ENCODE measurements at places on chromosomes 6 and 20.

DNA sequence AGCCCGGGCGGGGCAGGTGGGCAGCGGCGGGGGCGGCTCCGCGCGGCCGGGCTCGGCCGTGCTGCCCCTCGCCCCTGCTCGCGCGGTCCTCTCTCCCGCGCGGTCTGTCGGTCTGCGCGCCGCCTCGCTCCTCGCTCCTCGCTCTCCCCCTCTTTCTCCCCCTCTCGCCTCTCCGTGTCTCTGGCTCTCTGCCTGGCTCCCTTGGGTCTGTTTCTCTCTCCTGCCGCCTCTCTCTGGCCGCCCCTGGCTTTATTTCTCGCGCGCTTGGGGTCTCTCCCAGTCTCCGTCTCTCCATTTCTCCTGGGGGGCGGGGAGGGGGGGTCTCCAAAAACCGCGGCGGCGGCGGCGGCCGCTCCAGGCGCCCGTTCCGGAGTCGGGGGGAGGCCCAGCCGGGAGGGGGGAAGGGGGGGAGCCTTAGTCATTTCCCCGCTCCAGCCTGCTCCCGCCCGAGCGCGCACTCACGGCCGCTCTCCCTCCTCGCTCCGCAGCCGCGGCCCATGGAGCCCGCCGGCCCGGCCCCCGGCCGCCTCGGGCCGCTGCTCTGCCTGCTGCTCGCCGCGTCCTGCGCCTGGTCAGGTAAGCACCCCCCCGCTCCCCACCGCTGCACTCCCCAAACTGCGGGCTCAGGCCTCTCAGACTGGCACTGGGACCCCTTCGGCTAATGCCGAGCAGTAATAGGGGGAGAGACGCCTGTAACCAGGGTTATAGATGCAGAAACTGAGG, at the start of gene SIRPA:
Gene SIRPA (plus strand): TSS at position 457 of the 723 bp plus-strand sequence. CDS start 41 bp downstream, at position 498.
- no peak for DNase-seq

DNA sequence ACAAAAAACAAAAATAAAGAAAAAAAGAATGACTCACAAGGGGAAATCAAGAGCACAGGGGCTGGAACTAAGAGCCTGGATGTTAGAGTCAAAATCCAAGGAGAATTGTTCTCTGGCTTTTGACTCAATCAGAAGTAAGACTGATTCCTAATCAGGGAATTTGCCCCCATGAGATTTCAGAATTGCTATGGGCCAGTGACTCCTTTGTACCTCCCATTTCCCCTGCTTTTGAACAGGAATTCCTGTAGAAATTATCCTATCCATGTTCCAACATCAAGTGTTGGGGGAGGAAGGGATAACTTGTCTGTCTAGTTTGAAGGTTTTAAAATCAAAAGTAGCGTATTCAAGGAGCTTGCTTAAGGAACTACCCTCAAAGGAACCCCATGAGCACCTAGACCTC, 396.7 kb downstream of the CDC5L start:
- DNase-seq, result no peak

GRCh38 chr6:43876602-43877001, 106.6 kb downstream of the VEGFA start:
- DNase-seq, result no peak

- DNase-seq, result no peak
Measured at GRCh38 chr6:152151920-152152319, 344.4 kb downstream of the ESR1 start.

DNA sequence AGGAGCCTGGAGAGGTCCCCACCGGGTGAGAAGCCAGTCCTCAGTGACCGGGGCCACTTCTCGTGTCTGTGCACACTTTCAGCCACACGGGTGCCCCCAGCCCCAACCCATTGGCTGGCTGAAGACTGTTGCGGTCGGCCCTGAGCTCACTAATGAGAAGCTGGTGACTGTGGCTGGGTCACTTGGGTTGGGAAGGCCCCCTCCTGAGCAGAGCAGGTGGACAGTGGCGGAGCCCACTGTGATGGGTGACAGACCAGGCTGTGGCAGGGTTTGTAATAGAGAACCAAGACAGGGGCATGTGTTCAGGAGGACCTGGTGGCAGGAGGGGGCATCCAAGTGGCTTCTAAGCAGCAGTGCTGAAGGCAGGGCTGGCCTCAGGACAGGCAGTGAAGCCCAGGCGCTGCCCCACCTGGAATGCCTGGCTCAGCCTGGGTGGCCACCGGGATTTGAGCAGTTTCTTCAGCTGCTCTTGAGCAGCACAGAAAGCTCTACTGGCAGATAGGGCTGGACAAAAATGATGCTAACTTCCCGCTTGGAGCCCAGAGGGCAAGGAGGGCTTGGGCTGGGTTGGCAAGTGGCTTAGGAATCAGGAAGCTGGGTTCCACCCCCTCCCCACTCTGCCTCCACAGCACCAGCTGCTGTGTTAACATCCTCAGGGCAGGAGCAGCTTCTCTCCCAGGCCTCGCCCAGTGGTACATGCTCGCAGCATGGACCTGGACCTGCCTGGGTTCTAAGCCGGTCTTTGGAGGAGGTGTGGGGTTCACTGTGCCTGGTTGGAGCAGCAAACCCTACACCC, 256.4 kb downstream of the CDH4 start:
- no peak for DNase-seq

- DNase-seq, result no peak
Measured at GRCh38 chr20:4708856-4709255, 12.9 kb upstream of the PRND start.

GRCh38 chr6:48377115-48377514, 266.1 kb upstream of the PTCHD4 start:
- no peak for DNase-seq

- no peak for DNase-seq
Measured at GRCh38 chr6:161218222-161218621, 55.6 kb downstream of the AGPAT4 start.

DNA sequence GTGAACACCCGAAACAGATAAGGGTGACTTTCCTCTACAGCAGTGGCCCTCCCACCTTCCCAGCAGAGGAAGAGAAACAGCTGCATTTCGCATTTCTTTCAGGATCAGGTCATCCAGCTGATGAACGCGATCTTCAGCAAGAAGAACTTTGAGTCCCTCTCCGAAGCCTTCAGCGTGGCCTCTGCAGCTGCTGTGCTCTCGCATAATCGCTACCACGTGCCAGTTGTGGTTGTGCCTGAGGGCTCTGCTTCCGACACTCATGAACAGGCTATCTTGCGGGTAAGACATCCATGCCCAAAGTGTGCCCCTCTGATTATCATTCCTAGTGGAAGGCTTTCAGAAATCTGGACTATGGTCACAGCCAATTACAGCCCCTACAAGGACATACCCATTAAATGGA, 27.8 kb upstream of the MROH8 start:
- DNase-seq, result no peak

DNA sequence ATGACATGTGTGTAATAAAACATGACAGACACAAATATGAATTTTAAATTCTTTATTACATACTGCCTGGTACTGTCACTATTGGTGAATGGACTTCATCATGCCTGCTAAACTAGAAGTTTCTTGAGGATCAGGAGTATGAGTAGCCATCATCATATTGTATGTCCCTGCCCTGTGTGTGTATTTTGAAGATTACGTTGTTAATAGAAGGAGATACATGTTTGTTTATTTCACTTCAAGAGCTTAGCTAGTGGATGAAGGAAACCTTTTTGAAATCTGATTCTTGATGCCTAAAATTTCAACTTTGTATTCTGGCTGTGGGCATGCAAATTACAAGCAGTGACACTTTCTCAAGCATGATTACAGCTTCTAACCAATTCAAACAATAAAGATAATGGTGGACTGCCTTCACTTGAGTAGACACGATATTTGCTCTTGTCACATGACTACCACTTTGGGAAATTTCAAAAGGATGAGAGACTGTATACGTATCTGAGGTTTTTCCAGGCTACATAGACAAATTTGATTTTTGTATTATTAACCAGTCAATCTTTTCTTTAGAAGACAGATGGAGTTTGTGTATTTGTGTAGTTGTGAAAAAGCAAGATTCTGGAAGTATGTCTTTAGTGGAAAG, 3.5 kb downstream of the TBPL1 start:
- no peak for DNase-seq

GRCh38 chr6:35291491-35291890, 6.1 kb upstream of the DEF6 start:
- DNase-seq, result no peak

- no peak for DNase-seq
Measured at GRCh38 chr6:27892649-27893058, 19.5 kb downstream of the OR2B2 start.

- no peak for DNase-seq
Measured at GRCh38 chr6:26532699-26533531, 5.3 kb upstream of the HMGN4 start.

- DNase-seq, result peak; percentile 41
Measured at GRCh38 chr6:40398810-40399477, 188.2 kb downstream of the LRFN2 start.

DNA sequence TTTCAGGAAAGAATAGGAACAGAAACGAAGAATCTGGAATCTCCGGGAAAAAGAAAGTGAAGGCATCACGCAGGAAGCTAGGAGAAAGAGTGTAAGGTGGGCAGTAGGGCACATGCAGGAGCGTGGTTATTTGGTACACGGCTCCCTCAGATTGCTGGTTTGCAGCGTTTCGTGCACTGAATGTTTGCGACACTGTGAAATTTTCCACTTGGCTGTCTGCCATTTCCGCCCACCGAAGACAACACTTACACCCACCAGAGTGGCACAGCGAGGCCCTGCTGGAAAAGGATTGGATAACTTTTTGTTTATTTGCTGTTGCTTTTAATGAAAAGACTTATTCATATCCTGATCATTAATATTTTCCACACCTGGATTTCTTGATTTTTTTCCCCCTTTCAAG, 248.3 kb downstream of the GMPR start:
- DNase-seq, result no peak

GRCh38 chr20:54237116-54237943, 29.4 kb downstream of the PFDN4 start:
- no peak for DNase-seq

- no peak for DNase-seq
Measured at GRCh38 chr6:64777941-64778785, 928.9 kb downstream of the EYS start.
